ENCODE measurements at places on chromosomes 5 and 9.

GRCh38 chr5:143870871-143871632 is 59.1 kb downstream of the HMHB1 start:
- no peak overlapping the region for H3K27ac ChIP-seq
- H3K4me1 ChIP-seq: no peaks in the 10 kb centered on the region
- no peak overlapping the region for H3K4me3 ChIP-seq
- DNase-seq: no peak
- no peaks in the 10 kb centered on the region for H3K27me3 ChIP-seq

DNA sequence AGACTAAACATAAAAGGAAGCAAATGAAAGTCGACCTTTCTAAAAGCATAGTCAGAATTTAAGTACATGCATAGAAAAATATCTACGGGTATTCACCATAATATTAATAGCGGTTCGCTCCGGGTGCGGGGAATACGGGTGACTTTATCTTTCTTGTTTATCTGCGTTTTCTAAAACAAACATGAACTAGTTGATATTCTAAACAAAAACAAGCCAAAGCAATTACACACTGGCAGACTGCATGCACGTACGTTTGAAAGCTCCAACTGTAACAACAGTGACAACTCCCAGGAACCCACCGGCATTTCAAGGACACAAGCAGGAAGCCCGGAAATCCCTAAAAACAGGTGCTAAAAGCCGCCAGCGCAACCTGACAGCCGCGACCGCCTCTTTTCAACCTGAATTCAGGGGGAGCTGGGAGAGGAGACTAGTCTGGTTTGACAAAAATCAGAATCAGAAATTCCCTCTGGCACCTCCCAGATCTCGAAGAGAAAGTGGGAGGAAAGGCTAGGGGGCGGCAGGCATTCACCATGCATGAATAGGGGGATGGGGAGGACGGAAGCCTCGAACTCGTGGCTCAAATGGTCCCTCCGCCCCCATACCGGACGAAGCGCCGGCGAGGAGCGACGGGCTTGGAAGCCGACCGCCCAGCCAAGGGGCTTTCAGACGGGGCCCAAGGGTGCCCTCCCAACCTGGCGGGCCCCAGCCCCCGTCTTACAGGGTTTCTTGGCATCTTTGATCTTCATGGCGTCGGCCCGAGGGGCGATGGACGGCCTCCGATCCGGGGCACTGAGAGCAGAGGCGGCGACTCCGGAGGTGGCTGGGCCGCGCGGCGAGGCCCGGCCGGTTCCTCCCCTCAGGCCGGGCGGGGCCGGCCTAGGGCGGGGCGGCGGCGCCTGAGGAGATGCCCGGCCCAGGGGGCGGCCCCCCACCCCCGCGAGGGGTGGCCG is at the start of gene PANK3:
TSS of gene PANK3 (minus strand) at position 831 of the 950 bp plus-strand sequence. CDS start at position 746, 85 bp downstream.
- peak within 1 kb of the TSS; percentile 90 for H3K4me3 ChIP-seq
- DNase-seq: no peak
- peaks cover 41% of the 10 kb centered on the region for H3K4me1 ChIP-seq
- H3K27me3 ChIP-seq: no peaks in the 10 kb centered on the region
- peaks cover 19% of the 10 kb centered on the region for H3K36me3 ChIP-seq

- H3K4me3 ChIP-seq: no peak overlapping the region
- no peaks in the 10 kb centered on the region for H3K27me3 ChIP-seq
- no peak for DNase-seq
- H3K4me1 ChIP-seq: no peaks in the 10 kb centered on the region
- no peak overlapping the region for H3K27ac ChIP-seq
Measured at GRCh38 chr5:21593261-21593660, 1259.9 kb downstream of the CDH12 start.

GRCh38 chr5:73692166-73692640 is 66.2 kb downstream of the ARHGEF28 start:
- no peak overlapping the region for H3K27ac ChIP-seq
- peaks cover 19% of the 10 kb centered on the region for H3K27me3 ChIP-seq
- no peak overlapping the region for H3K4me3 ChIP-seq
- H3K36me3 ChIP-seq: no peaks in the 10 kb centered on the region
- H3K4me1 ChIP-seq: peaks cover 10% of the 10 kb centered on the region
- no peak for DNase-seq

- DNase-seq: no peak
- no peak overlapping the region for H3K4me3 ChIP-seq
- no peaks in the 10 kb centered on the region for H3K36me3 ChIP-seq
- H3K4me1 ChIP-seq: no peaks in the 10 kb centered on the region
- H3K27ac ChIP-seq: no peak overlapping the region
- H3K27me3 ChIP-seq: peaks cover 8% of the 10 kb centered on the region
Measured at GRCh38 chr5:50867140-50867539, 200.7 kb downstream of the PARP8 start.

GRCh38 chr5:180396926-180397325 is 43.8 kb upstream of the GFPT2 start:
- H3K4me1 ChIP-seq: no peaks in the 10 kb centered on the region
- no peak for DNase-seq
- H3K27me3 ChIP-seq: peaks cover 15% of the 10 kb centered on the region
- no peak overlapping the region for H3K27ac ChIP-seq
- no peaks in the 10 kb centered on the region for H3K36me3 ChIP-seq

- H3K27ac ChIP-seq: no peak overlapping the region
- no peaks in the 10 kb centered on the region for H3K36me3 ChIP-seq
- H3K4me1 ChIP-seq: peaks cover 48% of the 10 kb centered on the region
- no peak for DNase-seq
- H3K4me3 ChIP-seq: no peak overlapping the region
Measured at GRCh38 chr5:124659798-124660197, 86.6 kb downstream of the ZNF608 start.

DNA sequence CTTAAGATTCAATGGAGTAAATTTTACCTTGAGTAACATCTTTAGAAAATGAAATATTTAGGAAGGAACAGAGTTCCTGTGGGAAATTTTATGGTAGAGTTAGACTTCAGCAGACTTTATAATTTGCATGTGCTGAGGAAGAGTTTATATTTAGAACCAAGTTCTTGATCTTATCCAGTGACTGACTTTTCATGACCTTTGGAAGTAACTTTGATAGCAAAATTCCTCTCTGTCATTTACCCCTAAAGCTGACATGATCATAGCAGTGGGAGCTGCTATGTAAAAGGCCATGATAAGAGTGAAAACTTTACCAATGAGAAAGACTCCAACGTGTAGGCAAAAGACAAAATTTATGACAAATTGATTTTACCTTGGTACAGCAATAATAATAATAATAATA is 1071.8 kb upstream of the DMAC1 start:
- DNase-seq: no peak
- H3K4me3 ChIP-seq: no peak overlapping the region

GRCh38 chr9:136297766-136298735 is 5.8 kb downstream of the CCDC187 start:
- no peaks in the 10 kb centered on the region for H3K27me3 ChIP-seq
- no peak overlapping the region for H3K4me3 ChIP-seq
- peaks cover 5% of the 10 kb centered on the region for H3K4me1 ChIP-seq
- H3K27ac ChIP-seq: no peak overlapping the region
- no peak for DNase-seq

DNA sequence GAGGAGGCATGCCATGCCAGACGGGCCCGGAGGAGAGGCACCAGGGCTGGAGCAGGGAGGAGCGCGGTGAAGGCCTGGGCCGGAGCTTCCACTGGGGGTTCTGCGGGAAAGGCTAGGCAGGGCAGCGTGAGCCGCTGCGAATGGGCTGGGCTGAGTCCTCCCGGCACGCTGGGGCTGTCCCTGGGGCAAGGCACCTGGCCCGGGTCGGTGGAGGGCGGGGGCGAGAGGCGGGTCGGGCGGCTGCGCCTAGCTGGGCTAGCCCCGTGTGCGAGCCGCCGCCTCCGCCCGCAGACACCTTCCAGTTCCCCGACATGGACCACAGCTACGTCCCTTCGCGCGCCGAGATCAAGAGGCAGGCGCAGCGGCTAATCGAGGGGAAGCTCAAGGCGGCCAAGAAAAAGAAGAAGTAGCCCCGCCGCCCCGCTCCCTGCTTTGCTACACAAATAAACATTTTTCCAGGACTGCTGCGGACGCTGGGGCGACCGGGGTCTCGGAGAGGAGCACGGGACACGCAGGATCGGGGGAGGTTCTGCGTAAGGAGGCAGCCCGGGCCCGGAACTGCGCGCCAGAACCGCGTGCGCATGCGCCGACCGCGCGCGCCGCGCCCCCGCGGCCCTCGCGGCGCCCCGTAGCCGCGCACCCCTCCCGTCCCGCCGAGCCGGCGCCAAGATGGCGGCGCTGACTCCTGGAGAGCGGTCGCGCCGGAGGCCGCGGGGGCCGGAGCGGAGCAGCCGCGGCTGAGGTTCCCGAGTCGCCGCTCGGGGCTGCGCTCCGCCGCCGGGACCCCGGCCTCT is at the start of gene RABL6:
TSS of gene RABL6 (plus strand) at position 668 of the 794 bp plus-strand sequence. CDS start 249 bp downstream, outside the sequence.
- peak within 1 kb of the TSS; percentile 92 for H3K4me3 ChIP-seq
- H3K27me3 ChIP-seq: no peaks in the 10 kb centered on the region
- DNase-seq: peak; percentile 75

DNA sequence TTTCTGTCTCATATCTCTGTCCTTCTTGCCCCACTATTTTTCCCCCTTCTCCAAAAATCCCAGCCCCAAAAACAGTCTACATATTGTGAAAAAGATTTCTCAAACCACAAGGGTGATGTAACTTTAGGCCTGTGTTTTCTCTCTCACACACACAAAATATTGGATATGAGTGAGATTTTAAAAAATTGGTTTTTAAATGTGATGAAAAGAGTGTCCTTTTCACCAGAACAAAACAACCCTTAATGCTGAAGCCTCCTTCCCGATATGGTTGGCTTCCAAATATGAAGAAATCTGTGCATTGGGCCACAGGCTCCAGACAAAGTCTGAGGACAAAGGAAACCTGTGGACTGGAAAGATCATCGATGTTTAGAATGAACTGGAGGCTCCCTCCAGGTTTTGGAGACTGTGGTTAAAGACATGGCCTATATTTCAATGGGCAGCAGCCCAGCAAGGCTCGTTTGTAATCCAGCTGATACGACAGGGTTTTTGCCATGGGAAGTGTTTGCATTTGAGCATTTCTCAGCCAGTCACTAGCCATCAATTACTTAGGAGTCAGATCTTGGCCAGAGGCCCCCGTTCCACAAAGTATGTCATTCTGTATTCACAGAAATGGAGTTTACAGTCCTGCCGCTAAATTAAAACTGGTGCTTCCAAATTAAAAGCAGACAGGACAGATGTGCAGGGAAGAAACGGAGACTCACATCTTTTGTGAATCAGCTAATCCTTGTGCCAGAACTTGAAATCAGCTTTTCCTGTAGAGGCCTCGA is 546.3 kb downstream of the EBF1 start:
- H3K4me1 ChIP-seq: peaks cover 19% of the 10 kb centered on the region
- H3K27ac ChIP-seq: no peak overlapping the region
- H3K27me3 ChIP-seq: no peaks in the 10 kb centered on the region
- no peaks in the 10 kb centered on the region for H3K36me3 ChIP-seq
- no peak for DNase-seq
- H3K4me3 ChIP-seq: no peak overlapping the region

GRCh38 chr9:22053178-22053577 is 44.1 kb upstream of the CDKN2B start:
- H3K27ac ChIP-seq: peak overlapping the region; percentile 31
- H3K36me3 ChIP-seq: peaks cover 1% of the 10 kb centered on the region
- H3K4me1 ChIP-seq: peaks cover 34% of the 10 kb centered on the region
- H3K27me3 ChIP-seq: peaks cover 4% of the 10 kb centered on the region
- H3K4me3 ChIP-seq: no peak overlapping the region

DNA sequence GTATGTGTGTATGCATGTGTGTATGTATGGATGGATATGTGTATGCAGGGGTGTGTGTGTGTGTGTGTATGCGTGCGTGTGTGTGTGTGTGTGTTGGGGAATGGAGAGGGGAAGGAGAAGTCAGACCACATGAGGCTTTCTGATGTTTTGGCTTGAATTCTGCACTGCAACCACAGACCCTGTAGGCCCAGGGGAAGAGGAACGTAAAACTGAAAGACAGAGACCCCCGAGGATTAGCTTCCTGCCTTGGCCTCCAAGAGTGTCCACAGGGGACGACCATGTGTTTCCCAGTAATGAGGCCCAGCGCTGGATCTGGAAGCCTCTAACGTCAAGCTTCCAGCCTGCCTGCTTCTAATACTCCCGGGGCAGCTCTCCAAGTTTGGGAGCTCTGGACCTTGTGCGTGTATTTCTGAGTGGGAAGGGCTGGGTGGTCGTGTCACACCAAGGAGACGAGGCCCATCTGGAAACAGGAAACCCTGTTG is 5.8 kb downstream of the DCANP1 start:
- no peak for DNase-seq
- peaks cover 74% of the 10 kb centered on the region for H3K4me1 ChIP-seq
- peaks cover 13% of the 10 kb centered on the region for H3K27me3 ChIP-seq
- H3K36me3 ChIP-seq: no peaks in the 10 kb centered on the region
- H3K4me3 ChIP-seq: no peak overlapping the region

- no peak for DNase-seq
- no peak overlapping the region for H3K27ac ChIP-seq
- no peaks in the 10 kb centered on the region for H3K36me3 ChIP-seq
- H3K4me3 ChIP-seq: no peak overlapping the region
Measured at GRCh38 chr5:126137891-126138280, 285.3 kb upstream of the GRAMD2B start.

GRCh38 chr5:120260651-120261050 is 203.4 kb upstream of the PRR16 start:
- no peaks in the 10 kb centered on the region for H3K27me3 ChIP-seq
- H3K27ac ChIP-seq: no peak overlapping the region
- DNase-seq: no peak
- no peaks in the 10 kb centered on the region for H3K36me3 ChIP-seq
- H3K4me3 ChIP-seq: no peak overlapping the region

DNA sequence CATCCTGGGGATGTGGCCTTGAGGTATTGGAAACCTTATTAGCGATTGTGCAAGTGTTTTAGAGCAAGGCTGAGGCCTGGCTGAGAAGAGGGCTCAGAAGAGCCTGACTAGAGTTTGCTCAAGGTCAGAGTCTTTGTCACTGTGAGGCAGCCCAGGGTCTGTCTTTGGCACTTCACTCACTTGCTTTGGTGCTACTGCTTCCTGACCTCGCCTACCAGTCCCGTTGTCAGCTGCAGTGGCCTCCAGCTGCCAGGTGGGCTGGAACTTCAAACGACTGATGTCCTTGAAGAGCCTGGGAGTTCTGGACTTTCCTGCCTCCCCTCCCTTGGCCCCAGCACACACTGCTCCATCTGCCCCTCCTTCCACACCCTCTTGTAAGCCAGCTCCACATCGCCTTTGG is 228.0 kb downstream of the SNX18 start:
- DNase-seq: no peak
- H3K4me1 ChIP-seq: peaks cover 21% of the 10 kb centered on the region
- H3K36me3 ChIP-seq: no peaks in the 10 kb centered on the region
- no peak overlapping the region for H3K4me3 ChIP-seq

- H3K4me1 ChIP-seq: peaks cover 64% of the 10 kb centered on the region
- H3K36me3 ChIP-seq: peaks cover 9% of the 10 kb centered on the region
- H3K4me3 ChIP-seq: no peak overlapping the region
- H3K27ac ChIP-seq: no peak overlapping the region
- no peak for DNase-seq
Measured at GRCh38 chr9:83698976-83699585, 8.7 kb downstream of the UBQLN1 start.

- H3K27ac ChIP-seq: no peak overlapping the region
- no peaks in the 10 kb centered on the region for H3K36me3 ChIP-seq
- no peaks in the 10 kb centered on the region for H3K4me1 ChIP-seq
- no peaks in the 10 kb centered on the region for H3K27me3 ChIP-seq
- DNase-seq: no peak
Measured at GRCh38 chr5:13814301-13814700, 130.2 kb downstream of the DNAH5 start.

GRCh38 chr5:79864364-79864763 is 126.7 kb downstream of the MTX3 start:
- H3K27me3 ChIP-seq: peaks cover 5% of the 10 kb centered on the region
- H3K36me3 ChIP-seq: no peaks in the 10 kb centered on the region
- no peak overlapping the region for H3K4me3 ChIP-seq
- no peak for DNase-seq

- no peak overlapping the region for H3K27ac ChIP-seq
- no peak overlapping the region for H3K4me3 ChIP-seq
- no peaks in the 10 kb centered on the region for H3K27me3 ChIP-seq
- H3K4me1 ChIP-seq: peaks cover 4% of the 10 kb centered on the region
Measured at GRCh38 chr9:92422611-92423338, 1.5 kb downstream of the OMD start.

Measured in stimulated activated naive B cell treated with anti-CD40 and anti-IgM and Interleukin-4, amounts not matched to agents 10 μg/mL and 1 μg/mL and 100 μg/mL, for 72 hours (primary cell).